ENCODE measurements at places on chromosomes 4 and X.

- H3K4me1 ChIP-seq: no peaks in the 10 kb centered on the region
- no peaks in the 10 kb centered on the region for H3K27me3 ChIP-seq
- H3K4me3 ChIP-seq: no peak overlapping the region
- no peak overlapping the region for H3K27ac ChIP-seq
These were observed 102.4 kb upstream of the DCAF12L1 start for GRCh38 chrX:126655061-126655460.

DNA sequence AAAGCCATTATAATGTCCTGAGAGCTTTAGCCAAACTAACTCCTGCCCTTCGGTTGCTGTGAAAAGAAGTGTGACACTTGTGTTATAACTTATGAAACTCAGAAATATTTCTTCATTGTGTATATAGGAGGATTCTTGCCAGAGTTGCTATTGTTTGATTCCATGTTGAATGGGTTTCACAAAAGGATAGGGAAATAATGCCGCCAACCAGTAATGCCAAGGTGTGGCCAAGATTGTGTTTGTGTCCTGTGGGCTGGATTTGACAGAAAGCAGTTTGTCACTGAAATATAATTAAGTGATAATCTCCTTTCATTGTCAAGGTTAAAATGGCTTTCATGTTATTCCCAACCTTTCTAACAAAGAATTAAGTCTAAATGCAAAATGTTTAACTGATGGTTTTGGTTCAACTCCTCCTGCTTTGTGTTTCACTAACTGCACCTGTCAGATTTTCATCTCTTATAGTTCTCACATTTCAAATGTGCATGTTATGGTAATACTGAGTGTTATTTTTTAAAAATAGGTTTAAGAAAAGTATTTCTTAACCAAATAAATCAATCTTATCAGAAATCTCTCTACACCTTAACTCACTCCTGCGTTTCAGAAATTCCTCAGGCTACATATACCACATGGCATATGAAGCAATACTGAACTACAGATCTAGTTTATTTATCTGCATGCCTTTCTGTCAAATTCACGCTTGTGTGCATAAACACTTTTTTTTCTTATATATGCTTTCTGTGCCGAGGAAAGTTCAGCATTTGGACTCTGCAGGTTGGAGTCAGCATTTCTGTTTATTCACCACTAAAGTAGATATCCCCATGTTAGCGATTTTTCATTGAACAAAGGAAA is at the start of gene CLDN22:
Gene CLDN22 (minus strand): TSS at position 66 of the 849 bp plus-strand sequence. CDS start 58 bp downstream, at position 8.
- H3K4me1 ChIP-seq: no peaks in the 10 kb centered on the region
- H3K27me3 ChIP-seq: no peaks in the 10 kb centered on the region
- DNase-seq: no peak
- no peak within 1 kb of the TSS for H3K27ac ChIP-seq
- no peak within 1 kb of the TSS for H3K4me3 ChIP-seq

GRCh38 chr4:65670331-65671031 is at the start of gene EPHA5:
Gene EPHA5, minus strand, starts transcription at chr4:65670489. Its CDS starts 747 bp downstream, at chr4:65669742.
- peaks cover 76% of the 10 kb centered on the region for H3K27me3 ChIP-seq
- H3K4me3 ChIP-seq: peak within 1 kb of the TSS; percentile 79
- H3K4me1 ChIP-seq: no peaks in the 10 kb centered on the region
- H3K27ac ChIP-seq: no peak within 1 kb of the TSS
- peak; percentile 94 for DNase-seq

GRCh38 chr4:108535757-108536156 is 84.6 kb upstream of the RPL34 start:
- H3K4me1 ChIP-seq: peaks cover 2% of the 10 kb centered on the region
- no peak overlapping the region for H3K27ac ChIP-seq
- no peaks in the 10 kb centered on the region for H3K36me3 ChIP-seq
- DNase-seq: no peak

Measured in endodermal cell (in vitro differentiated cells).